ENCODE measurements at places on chromosomes 4 and X. TPM values are rescaled to one million over a fixed set of nuclear protein-coding genes. Genes with fewer than 3 reads are reported as not detected.

Gene RNF175
- polyA plus RNA-seq = not detected

Gene MAGEB18
- polyA plus RNA-seq = not detected

Gene TMPRSS11B
- not detected for polyA plus RNA-seq

Gene RAP1GDS1
- polyA plus RNA-seq = 36.8 TPM

Gene SPP1
- not detected for polyA plus RNA-seq

DNA sequence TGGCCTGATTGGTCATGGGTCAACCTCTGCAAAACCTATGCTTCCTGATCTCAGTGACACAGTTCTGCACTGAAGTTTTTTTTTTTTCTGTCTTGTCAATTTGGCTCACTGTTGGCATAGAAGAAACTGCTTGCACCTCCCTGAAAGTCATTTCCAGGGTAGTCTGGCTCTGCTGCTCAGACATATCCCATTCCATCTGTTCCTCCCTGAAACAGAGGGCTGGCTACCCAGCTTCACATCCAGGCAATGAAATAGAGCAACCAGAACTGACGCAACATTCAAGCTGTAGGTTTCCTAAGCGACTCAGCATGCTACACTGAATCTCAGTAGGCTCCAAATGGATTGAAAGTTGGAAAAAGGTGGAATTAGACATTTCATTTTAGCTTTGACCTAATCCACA, 176.8 kb upstream of the MBNL3 start:
- H3K27me3 ChIP-seq = peaks cover 35% of the 10 kb centered on the region
- H3K4me1 ChIP-seq = no peaks in the 10 kb centered on the region
- no peak for DNase-seq
- no peak overlapping the region for H3K27ac ChIP-seq
- H3K36me3 ChIP-seq = no peaks in the 10 kb centered on the region
- H3K4me3 ChIP-seq = no peak overlapping the region

- no peak overlapping the region for H3K27ac ChIP-seq
- no peak overlapping the region for H3K4me3 ChIP-seq
- H3K27me3 ChIP-seq = peaks cover 4% of the 10 kb centered on the region
- H3K36me3 ChIP-seq = no peaks in the 10 kb centered on the region
- H3K4me1 ChIP-seq = no peaks in the 10 kb centered on the region
These were observed 78.4 kb upstream of the RBPJ start for GRCh38 chr4:26242451-26242850.

- no peak overlapping the region for H3K4me3 ChIP-seq
- H3K27me3 ChIP-seq = no peaks in the 10 kb centered on the region
- H3K36me3 ChIP-seq = no peaks in the 10 kb centered on the region
- DNase-seq = no peak
- no peaks in the 10 kb centered on the region for H3K4me1 ChIP-seq
- no peak overlapping the region for H3K27ac ChIP-seq
These were observed 122.4 kb upstream of the HAND2 start for GRCh38 chr4:173652283-173652931.

GRCh38 chr4:121472937-121473721, 92.3 kb upstream of the QRFPR start:
- no peak overlapping the region for H3K27ac ChIP-seq
- DNase-seq = no peak
- H3K4me3 ChIP-seq = no peak overlapping the region
- no peaks in the 10 kb centered on the region for H3K27me3 ChIP-seq

GRCh38 chr4:128337863-128338262, 50.2 kb upstream of the PGRMC2 start:
- H3K4me3 ChIP-seq = no peak overlapping the region
- no peaks in the 10 kb centered on the region for H3K4me1 ChIP-seq
- H3K27me3 ChIP-seq = no peaks in the 10 kb centered on the region
- no peak overlapping the region for H3K27ac ChIP-seq

GRCh38 chr4:127256500-127256899, 376.3 kb upstream of the INTU start:
- no peak for DNase-seq
- no peaks in the 10 kb centered on the region for H3K27me3 ChIP-seq
- no peak overlapping the region for H3K4me3 ChIP-seq
- no peaks in the 10 kb centered on the region for H3K4me1 ChIP-seq
